ENCODE measurements at places on chromosomes 6 and 20. TPM values are rescaled to one million over a fixed set of nuclear protein-coding genes. Genes with fewer than 3 reads are reported as not detected.

SRSF12 gene
- total RNA-seq = not detected

JPH2 gene
- 0.10 TPM for total RNA-seq

CDH22 gene
- not detected for total RNA-seq

TSPO2 gene
- not detected for total RNA-seq

HCRTR2 gene
- not detected for total RNA-seq

DDR1 gene
- 7.0 TPM for total RNA-seq

PLN gene
- not detected for total RNA-seq

BMP5 gene
- not detected for total RNA-seq

C6orf132 gene
- total RNA-seq = not detected

CPNE5 gene
- 1.6 TPM for total RNA-seq

GPX5 gene
- not detected for total RNA-seq

HSPA1L gene
- total RNA-seq = 3.8 TPM

SLC4A11 gene
- 1.2 TPM for total RNA-seq

CCN6 gene
- total RNA-seq = not detected

GSTA5 gene
- total RNA-seq = not detected

ERVFRD-1 gene
- total RNA-seq = 0.08 TPM

CST4 gene
- not detected for total RNA-seq

MAP7 gene
- total RNA-seq = 2.6 TPM

SLC13A3 gene
- total RNA-seq = 0.10 TPM

ORC3 gene
- 21.7 TPM for total RNA-seq

BPIFA1 gene
- total RNA-seq = not detected

RNF182 gene
- not detected for total RNA-seq

LGSN gene
- not detected for total RNA-seq

GLP1R gene
- not detected for total RNA-seq

RBM12 gene
- total RNA-seq = 113 TPM

CYP24A1 gene
- total RNA-seq = not detected

MCCD1 gene
- total RNA-seq = not detected

WFDC8 gene
- not detected for total RNA-seq

ENTPD6 gene
- 59.0 TPM for total RNA-seq

RBPJL gene
- not detected for total RNA-seq

LTA gene
- 29.6 TPM for total RNA-seq

ZBTB22 gene
- total RNA-seq = 21.9 TPM

EYA2 gene
- not detected for total RNA-seq

MEI4 gene
- total RNA-seq = not detected
